ENCODE measurements at places on chromosomes 4 and X.

DNA sequence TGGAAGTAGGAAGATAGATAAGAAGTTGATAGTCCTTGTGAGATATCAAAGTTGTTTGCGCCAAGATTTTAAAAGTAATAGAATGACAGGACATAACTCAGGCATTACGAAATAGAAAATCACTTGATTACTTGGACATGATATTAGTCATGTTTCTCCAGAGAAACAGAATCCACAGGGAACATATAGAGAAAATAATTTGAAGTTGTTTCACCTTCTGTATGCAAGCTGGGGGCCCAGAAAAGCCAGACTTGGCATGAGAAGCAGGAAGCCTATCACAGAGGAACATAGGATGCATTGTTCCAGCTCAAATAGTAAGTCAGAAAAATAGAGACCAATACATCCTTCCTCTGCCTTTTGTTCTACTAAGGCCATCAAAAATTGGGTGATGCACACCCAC lies 715.9 kb downstream of the TECRL start:
- no peak for DNase-seq

DNA sequence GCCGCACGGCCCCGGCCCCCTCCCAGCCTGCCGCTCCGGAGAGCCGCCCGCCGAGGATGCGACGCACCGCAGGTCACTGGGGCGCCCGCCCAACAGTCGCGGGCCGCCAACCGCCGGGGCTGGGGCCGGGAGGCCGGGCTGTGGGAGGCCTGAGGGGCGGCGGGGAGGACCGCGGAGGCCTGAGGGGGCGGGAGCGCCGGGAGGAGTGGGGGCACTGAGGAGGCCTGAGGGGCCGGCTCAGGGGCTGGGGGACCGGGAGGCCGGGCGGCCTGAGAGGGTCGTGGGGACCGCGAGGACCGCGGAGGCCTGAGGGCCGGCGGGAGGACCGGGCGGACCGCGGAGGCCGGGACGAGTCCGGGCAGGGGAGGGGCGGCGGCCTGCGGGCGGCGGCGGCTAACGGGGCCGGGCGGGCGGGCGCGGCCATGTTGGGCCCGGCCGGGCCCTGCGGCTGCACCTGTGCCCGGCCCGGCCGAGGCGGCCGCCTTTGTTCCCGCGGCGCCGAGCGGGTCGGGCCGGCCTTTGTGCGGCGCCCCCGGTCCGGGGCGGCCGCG lies 353 bp downstream of the NSD2 start:
- peak; percentile 41 for DNase-seq

GRCh38 chr4:77734928-77735327 lies 84.2 kb downstream of the CNOT6L start:
- DNase-seq: peak; percentile 37

- no peak for DNase-seq
These were observed 109.3 kb downstream of the AFF2 start for GRCh38 chrX:148609515-148610327.

- no peak for DNase-seq
These were observed 290.6 kb upstream of the SLIT2 start for GRCh38 chr4:19961091-19961490.

DNA sequence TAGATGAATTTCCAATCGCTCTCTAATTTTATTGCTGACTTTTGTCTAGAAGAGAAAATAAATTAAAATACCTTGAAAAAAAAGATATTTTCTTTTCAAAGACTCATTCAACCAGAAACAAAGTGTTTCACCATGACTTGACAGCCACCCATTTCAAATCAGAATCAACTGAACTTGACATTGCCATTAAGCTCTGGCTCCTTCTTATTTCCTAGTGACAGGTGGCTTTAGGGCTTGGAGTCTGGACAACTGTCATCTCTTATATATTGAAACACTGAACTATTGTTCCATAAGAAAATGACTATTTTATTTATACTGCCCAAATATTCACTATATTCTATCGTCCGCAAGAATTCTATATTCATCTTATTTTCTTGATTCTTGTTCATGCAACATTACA lies 229.2 kb downstream of the SLC39A8 start:
- DNase-seq: no peak

GRCh38 chrX:38561951-38562719 lies 793 bp downstream of the TSPAN7 start:
- DNase-seq: peak; percentile 7

DNA sequence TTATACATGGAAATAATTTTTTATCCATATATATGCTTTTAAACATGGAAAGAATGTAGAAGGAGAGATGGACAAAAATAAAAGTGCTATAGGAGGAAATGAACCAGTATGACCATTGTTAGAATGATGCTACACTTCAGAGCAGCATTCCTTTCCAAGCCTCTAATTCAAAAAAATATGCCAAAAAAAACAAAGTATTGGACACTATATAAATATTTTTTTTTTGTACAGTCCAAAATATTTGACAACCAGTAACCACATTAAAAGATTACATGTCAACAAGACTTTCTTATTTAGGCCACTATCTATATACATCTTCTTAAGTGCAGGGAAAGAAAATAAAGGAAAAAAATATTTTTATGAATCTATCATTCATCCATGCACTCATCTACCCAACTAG lies 198.6 kb downstream of the LRBA start:
- DNase-seq: no peak

- no peak for DNase-seq
These were observed 67.9 kb downstream of the TAB3 start for GRCh38 chrX:30821116-30821515.

GRCh38 chr4:48687313-48688051 lies 92.6 kb downstream of the FRYL start:
- DNase-seq: no peak

Data from activated T-cell treated with anti-CD3 and anti-CD28 coated beads, Interleukin-2, amount 50 U/mL, for 72 hours (primary cell).